M059J (cell line): ENCODE measurements at places on chromosomes 7 and 10.

DNA sequence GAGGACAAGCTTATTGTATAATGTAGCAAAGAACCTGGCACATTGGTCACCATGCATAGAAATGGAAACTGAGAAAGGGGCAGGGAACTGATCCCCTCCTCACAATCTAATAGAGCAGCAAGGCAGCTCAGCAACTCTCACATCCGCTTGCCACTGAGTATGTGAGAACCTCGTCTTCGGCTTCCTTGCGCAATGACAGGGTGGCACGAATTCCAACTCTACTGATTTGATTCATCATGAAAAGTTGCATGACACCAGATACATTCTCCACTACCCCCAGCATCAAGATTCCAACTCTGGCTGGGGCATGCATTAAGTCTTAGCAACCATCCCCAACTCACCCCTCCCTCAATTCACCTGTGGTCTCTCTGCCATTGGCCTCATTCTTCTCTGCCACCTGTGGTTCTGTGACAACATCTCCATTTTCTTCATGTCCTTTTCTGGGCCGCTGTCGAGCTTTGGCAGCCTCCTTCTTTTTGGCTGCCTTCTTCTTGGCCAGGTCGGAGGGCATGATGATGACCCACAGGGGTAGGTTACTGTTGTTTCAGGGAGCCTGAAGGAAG is 976 bp downstream of the ABCF2 start:
- DNase-seq: no peak

DNA sequence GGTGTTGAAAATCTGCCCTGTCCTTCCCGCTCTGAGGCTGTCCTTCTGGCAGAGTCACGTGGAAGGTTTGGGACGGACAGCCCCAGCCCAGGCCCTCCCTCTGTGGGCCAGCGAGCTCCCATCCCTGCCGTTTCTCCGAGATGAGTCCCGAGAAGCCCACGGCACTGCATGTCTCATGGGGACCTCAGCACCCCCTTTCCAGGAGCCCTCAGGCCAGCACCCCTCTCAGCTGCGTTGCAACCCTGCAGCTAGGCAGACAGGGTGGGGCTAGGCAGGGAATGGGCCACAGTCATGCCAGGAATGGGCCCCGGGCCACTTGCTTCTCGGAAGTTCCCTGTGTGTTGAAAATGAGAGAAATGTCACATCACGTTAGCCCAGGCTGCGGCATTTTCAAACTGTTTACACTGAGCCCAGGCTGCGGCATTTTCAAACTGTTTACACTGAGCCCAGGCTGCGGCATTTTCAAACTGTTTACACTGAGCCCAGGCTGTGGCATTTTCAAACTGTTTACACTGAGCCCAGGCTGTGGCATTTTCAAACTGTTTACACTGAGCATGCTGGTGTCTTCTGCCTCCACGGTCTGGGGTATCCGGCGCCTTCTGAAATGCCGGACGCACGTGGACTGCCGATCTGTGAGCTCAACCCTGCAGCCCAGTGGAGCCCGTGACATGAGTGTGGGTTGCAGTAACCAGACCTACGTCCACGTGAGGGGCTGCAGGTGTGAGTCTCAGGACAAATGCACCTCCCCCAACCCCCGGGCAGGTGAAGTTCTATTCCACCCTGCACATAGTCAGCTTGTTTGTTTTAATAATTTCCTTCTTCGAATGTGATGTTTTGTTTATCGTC is 42.6 kb downstream of the FAM20C start:
- peak; percentile 75 for DNase-seq

DNA sequence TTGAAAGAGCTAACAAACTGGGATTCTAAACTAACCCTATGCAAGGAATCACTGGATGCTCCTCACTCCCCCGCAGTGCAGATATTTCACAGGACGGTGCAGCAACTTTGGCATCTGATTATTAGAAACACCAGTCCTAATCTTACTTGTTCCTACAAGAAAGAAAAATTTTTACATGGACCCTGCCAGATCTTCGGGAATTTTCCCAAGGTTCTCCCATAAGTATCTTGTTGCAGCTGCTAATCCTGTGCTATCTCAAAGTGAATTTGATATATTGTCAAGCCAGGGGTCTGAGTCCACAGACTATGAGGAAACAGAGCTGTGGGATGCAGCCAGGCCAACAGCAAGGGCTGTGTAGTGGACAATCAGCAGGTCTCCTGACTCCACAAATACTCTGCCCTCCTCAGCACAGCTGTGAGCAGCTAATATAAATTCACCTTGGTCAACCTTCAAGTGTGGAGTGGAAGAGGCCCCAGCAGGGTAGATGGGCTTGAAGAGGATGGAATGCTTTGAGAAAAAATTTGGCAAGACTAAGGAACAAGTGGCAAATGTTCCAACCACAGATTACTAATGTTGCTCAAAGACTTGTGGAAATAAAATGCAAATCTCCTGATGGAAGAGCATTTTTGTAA is 25.6 kb downstream of the VSTM4 start:
- DNase-seq: no peak

GRCh38 chr10:47364366-47364765 is 16.2 kb downstream of the RBP3 start:
- no peak for DNase-seq

DNA sequence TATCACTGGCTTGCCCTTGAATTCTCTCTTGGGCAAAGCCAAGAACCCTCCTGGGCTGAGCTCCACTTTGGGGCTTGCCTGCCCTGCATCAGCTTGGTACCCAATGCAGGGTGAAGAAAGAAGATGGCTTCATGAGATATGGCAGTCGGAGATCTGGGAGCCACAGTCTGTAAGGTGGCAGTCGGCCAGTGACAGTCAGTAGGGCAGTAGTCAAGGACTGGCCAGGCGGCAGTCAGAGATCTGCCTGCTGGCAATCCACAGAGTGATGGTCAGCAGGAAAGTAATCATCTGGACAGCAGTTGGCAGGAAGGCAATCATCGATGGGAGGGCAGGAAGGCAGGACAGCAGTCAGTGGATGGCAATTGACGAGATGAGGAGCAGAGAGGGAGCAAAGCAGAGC is 32.6 kb upstream of the CNNM1 start:
- no peak for DNase-seq

DNA sequence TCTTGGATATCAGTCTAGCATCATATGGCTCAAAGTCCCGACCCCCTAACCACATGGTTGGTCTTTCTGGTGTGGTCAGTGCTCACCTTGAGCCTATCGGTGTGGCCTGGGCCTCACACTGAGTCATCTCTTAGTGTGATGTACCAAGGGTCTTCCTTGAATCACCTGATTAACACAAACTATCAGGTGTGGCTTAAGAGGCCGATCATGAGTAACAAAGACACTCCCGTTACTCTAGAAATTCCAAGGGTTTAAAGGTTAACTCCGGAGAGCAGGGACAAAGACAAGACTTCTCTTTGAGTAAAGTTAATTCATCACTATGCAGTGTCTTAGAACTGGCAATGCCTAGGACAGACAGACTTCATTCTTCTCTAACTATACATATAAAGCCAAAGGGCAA is 52.3 kb upstream of the ARMC3 start:
- no peak for DNase-seq

GRCh38 chr7:95245828-95246500 is 78.4 kb downstream of the PON1 start:
- DNase-seq: no peak

DNA sequence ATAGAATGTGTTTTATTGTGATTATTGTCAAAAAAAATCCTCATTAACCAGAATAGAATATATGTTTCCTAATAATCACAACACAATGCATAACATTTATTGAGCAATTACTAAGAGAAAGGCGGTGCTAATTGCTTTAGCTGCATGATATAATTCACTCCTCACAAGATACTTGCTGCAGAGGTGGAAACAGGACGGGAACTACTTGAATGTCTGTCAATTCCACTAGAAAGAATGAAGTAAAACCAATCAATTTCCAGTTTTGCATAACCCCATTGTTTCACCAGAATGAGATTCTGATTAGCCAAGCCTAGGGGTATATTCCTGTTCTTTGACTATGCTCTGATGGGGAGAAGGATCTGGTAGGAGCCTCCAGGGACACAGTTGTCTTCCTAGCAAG is 239.1 kb upstream of the NRP1 start:
- no peak for DNase-seq

- DNase-seq: no peak
Measured at GRCh38 chr7:50306494-50307367, 2.2 kb downstream of the IKZF1 start.

GRCh38 chr10:119575991-119576390 is 20.8 kb downstream of the TIAL1 start:
- no peak for DNase-seq

- DNase-seq: peak; percentile 63
Measured at GRCh38 chr7:28298870-28299518, 113.3 kb upstream of the CREB5 start.

- DNase-seq: no peak
Measured at GRCh38 chr10:122544493-122544892, 16.1 kb upstream of the DMBT1 start.

DNA sequence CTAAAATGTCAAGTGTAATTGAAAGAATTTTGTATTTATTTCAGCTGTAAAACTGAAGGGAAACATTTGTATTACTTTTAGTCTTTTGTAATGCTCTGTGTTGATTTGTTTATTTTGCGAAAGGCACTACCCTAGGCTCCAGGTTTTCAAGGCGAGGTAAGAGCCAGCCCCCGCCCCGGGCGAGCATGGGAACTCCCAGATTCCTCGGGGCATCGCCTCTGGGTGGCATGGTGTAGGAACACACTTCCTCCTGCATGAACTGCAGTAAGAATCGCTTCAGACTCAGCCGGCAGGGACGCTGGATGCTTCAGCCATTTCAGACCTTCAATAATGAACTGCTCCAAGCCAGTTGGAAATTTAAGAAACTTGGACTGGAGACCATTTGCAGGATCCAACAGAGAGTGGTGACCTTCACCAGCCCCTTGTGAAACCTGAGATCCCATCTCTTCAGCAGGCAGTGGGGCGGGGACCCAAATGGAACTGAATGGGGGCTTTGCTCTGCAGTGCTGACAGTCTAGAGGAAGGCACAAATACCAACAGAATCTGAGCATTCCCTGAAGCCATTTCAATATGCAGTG is 544.3 kb upstream of the MGMT start:
- no peak for DNase-seq

DNA sequence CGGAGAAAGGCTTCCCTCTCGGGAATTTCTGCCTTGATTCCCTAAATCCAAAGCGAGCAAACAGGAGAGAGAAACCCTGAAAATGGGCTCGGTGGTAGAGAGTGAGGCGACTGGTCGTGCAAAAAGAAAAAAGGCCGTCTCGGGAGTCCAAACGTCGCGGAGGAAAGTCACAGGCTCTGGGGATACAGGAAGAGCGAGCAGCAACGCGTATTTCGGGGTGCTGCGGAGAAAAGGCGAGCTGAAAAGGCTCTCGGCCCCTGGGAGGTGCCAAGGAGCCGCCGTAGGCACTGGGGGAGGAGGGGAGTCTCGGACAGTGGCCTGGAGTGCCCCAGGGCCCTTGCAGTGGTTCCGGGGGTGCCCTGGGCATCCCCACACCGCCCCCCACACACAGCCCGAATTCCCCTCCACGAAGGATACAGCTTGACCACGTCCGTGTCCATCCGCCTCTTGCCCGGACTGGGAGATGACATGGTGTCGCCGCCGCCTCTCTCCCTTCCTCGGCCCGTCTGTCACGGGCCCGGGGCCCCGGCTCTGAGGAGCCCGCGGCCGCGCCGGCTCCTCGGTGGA is 591 bp downstream of the UBE2H start:
- DNase-seq: peak; percentile 75

DNA sequence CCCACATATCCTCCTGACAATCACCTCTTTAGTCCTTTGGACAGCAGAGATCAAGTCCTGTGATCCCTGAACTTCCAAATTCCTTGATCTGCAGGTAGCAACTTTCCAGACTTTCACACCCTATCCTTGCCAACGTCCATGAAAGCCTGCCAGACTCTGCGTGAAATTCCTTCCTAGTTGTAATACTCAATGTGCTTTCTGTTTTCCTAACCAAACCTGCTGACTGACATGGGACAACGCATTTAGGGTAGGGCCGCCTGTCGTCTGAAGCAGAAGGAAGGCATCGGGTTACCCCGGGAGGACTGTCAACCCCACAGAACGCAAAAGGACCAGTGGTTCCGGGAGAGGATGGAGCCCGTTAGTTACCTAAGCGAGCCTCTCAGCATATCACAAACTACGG is 23.9 kb downstream of the ITGA8 start:
- DNase-seq: no peak

DNA sequence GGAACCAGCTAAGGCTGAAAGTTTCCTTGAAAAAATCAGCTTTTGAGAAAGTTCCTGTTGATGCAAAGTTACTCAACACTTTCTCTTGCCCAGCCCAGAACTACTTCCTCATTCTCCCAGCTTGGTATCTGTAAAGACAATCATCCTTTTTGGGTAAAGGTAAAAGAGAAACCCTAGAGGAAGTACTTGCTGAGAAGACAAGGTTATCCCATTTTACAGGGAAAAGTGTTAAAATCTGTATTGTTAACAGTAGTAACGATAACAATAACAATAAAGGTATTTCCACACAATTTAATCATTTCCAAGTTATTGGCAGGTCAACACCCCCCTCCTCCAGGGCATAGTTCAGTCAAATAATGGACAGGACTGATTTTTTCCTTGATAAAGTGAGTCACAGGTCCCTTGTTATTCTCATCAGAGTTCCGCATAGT is 2.4 kb downstream of the ALOX5 start:
- no peak for DNase-seq

DNA sequence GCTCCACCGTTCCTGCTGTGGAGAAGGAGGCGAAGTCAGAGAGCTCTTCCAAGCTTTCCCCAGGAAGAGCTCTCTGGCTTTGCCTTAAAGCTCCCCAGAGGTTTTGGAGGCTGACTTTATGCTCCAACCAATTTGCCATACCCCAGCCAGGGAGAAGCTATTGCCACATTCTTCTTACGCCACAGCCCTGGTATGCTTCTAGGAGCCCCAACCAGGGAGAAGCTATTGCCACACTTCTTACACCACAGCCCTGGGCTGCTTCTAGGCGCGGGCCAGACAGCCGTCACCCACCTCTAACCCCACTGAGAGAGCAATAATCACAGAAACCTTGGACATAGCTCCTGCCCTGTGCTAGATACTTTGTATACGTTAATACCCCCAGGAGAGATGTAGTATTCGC is 951 bp downstream of the ELOVL3 start:
- peak; percentile 33 for DNase-seq

- DNase-seq: no peak
Measured at GRCh38 chr7:30212701-30213111, 71.7 kb upstream of the ZNRF2 start.

DNA sequence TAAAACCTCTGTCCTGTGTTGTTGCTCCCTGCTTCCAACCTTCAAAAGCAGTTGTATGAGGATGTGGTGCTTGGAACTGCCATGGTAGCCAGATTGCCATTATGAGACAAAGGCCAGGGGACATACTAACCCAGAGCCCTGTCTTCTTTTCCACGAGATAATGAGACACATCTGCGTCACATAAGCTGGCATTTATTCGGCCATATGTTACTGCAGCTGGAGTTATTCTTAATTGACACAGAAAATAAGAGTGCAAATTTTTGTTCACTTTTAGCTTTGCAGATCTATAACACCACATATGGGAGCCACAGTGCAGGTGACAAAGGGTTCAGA is 15.5 kb upstream of the PDLIM1 start:
- no peak for DNase-seq

- DNase-seq: no peak
Measured at GRCh38 chr7:10838228-10838627, 135.4 kb upstream of the PHF14 start.
